ENCODE measurements at places on chromosomes 6 and 20.

DNA sequence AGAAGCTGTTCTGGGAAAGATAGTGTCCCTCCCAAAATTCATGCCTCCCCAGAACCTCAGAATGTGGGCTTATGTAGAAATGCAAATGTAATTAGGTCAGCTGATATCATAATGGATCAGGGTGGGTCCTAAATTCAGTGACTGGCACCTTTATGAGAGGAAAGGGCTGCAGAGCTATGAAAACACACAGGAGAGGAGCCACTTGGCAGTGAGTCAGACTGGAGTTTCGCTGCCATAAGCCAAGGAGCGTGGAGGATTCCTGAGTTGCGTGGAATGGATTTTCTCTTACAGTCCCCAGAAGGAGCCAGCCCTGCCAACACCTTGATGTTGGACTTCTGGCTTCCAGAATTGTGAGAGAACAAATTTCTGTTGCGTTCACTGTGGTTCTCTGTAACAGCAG, 249.8 kb upstream of the PMEPA1 start:
- DNase-seq, result no peak

DNA sequence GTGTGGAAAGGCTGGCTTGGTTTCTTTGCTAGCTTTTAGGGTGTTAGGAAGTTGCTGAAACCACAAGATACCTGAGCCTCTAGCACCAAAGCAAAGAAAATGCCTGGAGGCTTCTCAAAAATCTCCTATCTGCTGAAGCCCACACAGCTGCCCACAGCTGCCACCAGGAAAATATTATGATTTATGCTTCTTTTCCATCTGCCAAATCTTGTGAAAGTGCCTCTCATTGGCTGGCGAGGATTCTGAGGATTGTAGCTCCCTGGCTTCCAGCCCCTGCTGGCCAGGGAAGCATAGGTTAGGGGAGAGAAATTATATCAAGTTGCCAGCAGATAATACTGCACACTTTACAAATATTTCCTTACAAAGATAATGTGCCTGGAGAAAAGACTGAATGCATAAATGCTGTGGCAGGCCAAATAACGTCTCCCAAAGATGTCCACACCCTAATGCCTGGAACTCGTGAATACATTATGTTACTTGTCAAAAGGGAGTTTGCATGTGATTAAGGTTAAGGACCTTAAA, 98.4 kb downstream of the MRPL14 start:
- no peak for DNase-seq

DNA sequence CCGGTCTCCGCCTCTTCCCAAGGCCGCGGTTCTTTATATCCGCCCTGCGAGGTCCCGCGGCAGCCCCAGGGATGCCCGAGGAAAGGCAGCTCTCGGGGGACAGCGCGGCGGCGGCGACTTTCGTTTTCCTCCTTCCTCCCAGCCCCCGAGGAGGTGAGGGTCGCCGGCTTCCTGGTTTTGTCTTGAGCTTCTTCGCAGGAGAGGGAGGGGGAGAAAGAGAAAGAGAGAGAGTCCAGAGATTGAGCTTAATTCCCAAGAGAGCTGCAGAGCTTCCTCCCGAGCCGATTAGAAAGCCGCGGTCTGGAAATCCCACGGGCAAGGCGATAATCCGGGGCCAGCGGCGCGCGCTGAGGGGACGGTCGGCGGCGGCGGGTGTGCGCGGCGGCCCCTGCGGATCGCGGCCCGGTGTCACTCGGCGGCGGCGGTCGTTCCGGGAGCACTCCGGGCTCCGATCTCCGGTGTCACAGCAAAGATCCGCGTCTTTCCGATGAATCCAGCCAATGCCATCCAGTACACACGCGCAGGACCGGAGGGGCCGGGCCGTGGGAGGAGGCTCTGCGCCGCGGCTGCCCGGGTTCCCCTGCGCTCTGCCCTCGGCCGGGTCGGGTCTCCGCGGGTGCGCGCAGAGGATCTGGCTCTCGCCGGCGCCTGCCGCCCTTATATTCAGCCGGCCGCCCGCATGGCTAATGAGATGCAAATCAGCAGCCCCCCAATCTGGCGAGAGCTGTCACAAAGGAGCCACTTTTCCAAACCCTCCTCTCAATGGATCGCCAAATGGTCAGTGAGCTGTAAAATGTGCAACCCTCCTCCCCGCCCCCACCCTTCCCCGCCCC, at the start of gene DLL1:
Gene DLL1 (minus strand): TSS at position 783 of the 833 bp plus-strand sequence. CDS start 939 bp downstream, outside the sequence.
- no peak for DNase-seq

- no peak for DNase-seq
These were observed 49.5 kb downstream of the HDAC2 start for GRCh38 chr6:113921299-113921904.

DNA sequence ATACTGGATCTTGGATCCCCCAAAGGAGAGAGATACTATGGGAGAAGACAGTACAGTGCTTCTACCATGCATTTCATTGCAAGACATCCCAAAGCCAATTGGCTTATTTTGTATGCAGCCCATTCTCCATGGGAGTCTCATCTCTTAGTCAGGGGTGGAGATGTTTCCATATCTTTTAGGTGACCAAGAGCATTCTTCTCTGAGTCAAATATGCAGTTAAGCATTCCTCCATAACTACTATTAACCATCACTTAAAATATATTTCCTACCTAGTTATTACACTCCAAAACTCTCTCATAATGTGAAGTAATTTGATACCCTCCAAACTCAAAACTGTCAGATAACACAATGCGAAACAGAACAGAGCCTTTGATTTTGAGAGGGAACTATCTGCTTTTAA, 542.6 kb downstream of the HDGFL1 start:
- no peak for DNase-seq

DNA sequence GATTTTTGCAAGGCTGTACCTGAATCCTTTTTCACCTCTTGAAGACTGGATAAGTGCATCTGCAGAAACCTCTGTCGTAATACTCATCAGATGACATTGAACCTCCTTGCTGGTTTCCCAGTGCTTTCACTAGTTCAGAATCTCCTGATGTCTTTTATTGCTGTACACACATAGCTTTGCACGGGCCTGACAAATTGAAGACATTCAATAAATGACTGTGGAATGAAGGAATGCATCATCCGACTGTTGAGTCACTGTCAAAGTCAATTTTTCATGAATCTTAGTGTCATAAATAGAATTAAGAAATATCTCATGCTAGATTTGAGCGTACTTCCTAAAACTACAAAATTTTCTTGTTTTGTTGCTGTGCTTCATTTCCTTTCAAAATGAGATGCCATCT, 598.2 kb upstream of the MAP3K7 start:
- no peak for DNase-seq

- DNase-seq, result no peak
These were observed 97.4 kb downstream of the SNX5 start for GRCh38 chr20:17871181-17871580.

GRCh38 chr20:4542270-4542669, 179.4 kb upstream of the PRND start:
- DNase-seq, result no peak

- no peak for DNase-seq
These were observed 46.1 kb downstream of the SYNJ2 start for GRCh38 chr6:158027590-158028285.

GRCh38 chr6:132495604-132496079, 17.3 kb downstream of the STX7 start:
- DNase-seq, result no peak

GRCh38 chr20:16241911-16242310, 331.3 kb downstream of the KIF16B start:
- no peak for DNase-seq

DNA sequence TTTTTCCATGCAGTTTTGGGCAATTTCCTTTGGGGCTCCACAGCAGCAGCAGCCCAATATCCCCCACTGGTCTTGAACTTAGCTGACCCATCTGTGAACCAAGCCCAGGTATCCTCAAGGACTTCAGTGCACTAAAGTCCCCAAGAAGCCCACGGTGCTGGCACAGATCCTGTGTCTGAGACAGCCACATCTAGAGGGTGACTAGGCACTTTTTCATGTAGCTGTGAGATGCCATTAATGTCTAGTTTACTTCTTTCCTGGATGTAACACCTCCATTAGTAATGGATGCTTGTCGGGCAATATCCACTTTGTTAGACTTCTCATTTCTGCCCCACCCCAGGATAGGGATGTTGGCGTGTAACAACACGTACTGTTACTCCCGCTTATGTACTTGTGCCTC, 176.2 kb upstream of the PROKR2 start:
- DNase-seq, result no peak

DNA sequence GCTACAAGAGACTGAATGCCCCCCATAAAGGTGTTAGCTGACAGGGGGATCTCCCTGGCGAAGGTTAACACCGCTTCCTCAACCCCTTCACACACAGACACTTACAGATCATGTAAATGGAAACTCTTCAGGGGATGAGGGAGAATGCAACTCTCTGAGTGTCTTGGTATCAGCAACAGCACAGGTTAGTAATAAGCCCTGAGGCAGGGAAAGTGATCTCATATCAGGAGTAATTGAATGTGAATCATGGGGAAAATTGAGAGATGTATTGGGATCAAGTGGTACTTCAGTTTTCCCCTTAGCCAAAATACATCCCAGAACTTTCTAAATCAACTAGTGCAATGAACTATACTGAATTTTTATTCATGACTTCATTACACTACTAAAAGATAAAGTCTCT, 23.8 kb downstream of the OR2J3 start:
- DNase-seq, result no peak

DNA sequence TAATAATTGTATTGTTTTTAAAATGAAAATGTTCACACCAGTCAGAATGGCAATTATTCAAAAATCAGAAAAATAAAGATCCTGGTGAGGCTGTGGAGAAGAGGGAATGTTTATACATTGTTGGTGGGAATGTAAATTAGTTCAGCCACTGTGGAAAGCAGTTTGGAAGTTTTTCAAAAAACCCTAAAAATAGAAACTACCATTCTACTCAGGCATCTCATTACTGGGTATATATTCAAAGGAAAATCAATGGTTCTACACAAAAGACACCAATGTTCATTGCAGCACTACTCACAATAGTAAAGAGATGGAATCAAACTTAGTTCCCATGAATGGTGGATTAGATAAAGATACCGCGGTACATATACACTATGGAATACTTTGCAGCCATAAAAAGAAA, 461.5 kb upstream of the ADGRB3 start:
- DNase-seq, result no peak

- DNase-seq, result no peak
These were observed 301.8 kb downstream of the FOXC1 start for GRCh38 chr6:1911474-1911873.

- no peak for DNase-seq
These were observed 1.3 kb upstream of the TAPBP start for GRCh38 chr6:33314943-33315792.

- no peak for DNase-seq
These were observed 19.0 kb upstream of the PRND start for GRCh38 chr20:4702562-4703280.

DNA sequence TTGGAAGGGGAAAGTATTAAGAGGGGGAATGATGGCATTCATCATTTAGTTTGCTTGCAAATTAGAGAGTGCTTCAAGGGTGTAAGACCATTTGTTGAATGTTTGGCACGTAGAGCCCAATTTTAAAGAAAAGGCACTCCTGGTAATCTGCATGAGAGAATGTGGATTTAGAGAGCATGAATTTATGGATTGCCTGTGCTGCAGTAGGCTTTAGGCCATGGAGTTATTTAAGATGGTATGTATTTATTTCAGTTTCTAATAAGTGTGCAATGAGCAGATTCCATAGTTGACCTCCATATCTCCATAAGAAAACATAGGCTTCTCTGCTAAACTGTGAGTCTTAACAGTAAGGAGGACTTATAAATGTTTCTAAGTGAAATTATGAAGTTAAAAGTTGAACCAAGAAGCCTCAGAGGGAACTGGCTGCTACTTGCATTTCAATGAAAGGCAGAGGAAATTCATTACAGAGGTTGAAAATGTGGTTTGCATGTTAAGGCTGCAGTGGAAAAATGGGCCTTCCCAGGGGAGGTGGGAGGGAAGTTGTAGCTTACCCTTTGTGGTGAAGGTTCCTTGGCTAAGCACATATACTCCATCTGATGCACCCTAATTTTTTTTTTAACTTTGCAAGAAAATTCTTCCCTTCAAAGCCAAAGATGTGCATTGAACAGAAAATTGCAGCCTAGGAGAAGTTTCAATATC, 134.2 kb downstream of the CARMIL1 start:
- no peak for DNase-seq

DNA sequence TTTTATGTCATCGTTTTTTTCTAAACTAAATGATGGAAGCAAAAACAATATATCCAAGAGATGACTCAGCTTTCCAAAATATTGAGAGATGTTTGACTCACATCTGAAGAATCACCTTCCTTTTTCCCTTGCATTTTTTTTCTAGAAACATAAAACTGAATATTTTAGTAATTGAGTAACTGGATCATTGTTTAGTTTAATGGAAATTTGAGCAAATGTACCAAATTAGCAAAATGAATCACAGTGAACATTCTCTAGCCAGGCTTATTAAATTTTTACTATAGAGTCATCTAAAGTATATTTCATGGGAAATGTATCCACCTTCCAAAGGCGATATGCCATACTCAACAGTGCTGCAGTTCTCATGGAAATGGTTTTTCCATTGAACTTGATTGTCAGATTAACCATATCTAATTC, 145.5 kb downstream of the TENT5A start:
- DNase-seq, result no peak

DNA sequence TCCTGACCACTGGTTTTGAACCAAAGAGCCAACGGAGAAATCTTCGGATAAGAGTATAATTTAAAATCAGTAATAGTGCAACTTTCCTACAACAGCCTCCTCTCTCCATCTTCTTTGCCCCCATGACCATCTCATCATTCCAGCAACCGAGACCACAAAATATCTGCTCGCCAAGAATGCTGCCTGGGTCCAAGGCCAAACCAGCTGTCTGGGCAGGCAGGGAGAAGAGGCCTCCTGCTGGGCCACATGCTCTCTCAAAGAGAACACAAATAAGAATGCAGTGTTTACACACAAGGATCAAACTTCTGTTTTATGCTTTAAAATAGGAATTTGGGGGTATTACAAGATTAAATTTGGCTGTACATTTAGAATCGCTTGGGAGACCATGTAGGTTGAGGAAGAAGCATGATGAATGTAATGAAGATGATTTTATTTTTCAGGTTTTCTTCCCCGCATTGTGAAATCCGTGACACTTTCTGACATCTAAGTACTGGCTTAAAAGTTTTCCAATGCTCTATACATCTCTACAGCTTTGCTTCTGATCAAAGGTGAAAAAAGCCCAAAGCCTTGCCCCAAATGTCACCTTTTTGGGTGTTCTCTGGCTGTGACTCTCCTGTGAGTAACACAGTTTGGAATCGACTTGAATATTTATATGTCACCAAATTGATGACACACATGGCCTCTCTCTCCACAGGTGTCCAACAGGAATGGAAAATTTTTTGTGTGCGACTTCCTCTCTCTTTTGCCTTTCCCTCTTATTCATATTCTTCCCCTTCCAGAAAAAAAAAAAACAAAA, 79.4 kb upstream of the PROKR2 start:
- DNase-seq, result no peak

GRCh38 chr6:144343701-144344428, 58.7 kb downstream of the UTRN start:
- DNase-seq, result peak; percentile 81

GRCh38 chr20:51494241-51495110, 48.0 kb downstream of the NFATC2 start:
- peak; percentile 51 for DNase-seq

GRCh38 chr6:1110941-1111349, 201.0 kb upstream of the FOXQ1 start:
- DNase-seq, result no peak

- DNase-seq, result no peak
These were observed 111.8 kb upstream of the CENPW start for GRCh38 chr6:126227833-126228702.
